ENCODE measurements at places on chromosomes 16 and 17.

- no peak for DNase-seq
Measured at GRCh38 chr17:71677439-71677838, 443.4 kb upstream of the SOX9 start.

DNA sequence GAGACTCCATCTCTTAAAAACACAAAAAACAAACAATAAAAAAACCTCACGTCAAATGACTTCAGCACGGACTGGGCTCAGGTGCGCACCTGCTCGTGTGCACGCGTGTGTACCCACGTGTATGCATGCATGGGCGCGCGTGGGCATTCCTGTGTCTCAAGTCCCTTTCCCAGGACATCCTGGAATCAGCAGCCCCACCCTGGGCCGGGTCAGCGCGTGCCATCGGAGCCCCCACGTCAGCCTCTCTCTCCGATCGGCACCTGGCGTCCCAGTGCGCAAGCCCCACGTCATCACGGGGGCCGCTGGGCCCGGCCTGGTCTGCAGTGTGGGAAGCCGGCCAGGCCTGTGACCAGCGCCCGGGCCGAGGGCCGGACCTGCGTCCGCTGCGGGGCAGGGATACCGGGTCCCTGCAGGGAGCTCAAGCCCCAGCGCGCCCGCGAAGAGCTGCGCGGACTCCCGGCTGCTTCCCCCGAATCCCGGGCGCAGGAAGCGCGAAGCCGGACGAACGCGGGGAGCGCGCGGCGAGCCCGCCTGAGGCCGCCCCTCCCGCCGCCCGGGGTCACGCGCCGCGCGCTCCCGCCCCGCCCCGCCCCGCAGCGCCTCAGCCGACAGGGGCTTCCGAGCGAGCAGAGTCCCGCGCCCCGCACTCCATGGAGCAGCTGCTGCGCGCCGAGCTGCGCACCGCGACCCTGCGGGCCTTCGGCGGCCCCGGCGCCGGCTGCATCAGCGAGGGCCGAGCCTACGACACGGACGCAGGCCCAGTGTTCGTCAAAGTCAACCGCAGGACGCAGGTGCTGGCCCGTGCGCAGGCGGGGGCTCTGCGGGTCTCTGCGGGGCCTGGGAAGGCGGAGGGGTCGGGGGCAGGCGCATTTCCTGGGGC, at the start of gene FN3K:
Gene FN3K, plus strand, starts transcription at position 629 of the 880 bp plus-strand sequence. Its CDS starts 22 bp downstream, at position 651.
- peak; percentile 32 for DNase-seq

- no peak for DNase-seq
Measured at GRCh38 chr16:69867784-69868560, 83.2 kb upstream of the CLEC18A start.

- no peak for DNase-seq
Measured at GRCh38 chr17:74805591-74805991, 29.4 kb upstream of the NAT9 start.

DNA sequence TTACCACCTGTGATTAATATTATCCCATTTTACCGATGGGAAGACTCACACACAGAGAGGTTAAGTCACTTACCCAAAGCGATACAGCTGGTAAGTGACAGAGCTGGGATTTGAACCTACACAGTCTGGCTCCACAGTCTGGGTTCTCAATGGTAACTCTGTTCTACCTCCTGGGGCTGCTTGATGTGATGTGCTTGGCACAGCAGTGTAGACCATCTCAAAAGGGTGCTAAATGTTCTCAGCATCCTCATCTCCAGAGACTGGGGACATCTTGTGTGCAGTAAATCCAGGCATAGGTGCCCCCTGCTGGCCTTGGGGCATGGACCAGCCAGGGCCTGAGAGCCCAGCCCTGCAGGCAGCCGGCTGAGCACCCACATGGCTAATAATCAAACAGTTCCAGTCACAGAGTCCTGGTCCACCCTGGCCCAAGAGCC, 15.4 kb upstream of the KATNB1 start:
- no peak for DNase-seq

GRCh38 chr17:8153031-8153451, 837 bp upstream of the PER1 start:
- DNase-seq = no peak

GRCh38 chr17:69492410-69493071, 78.0 kb downstream of the MAP2K6 start:
- no peak for DNase-seq

DNA sequence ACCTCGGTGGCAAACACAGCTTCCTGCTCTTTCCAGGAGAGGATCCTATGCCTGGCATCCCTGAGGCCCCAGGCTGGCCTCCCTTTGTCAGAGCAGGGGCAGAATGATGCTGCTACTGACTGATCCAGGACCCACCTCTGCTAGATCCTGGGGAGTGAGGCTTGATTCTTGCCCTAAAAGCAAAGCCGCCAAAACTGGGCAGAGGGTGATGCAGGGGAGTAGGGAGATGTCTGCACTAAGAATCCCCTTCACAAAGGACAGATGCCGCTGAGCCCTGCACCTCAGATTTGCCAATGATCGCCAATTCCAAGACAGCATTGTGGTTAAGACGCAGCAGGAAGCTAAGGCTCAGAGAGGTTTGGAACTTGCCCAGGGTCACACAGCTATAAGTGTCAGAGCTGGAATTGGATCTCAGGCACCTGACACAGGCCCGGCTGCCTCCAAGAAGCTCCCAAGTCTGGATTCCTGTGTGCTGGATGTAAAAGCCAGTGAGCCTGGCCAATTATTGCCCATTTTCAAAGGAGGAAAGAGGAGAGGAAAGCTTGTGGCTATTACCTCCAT, 60.7 kb upstream of the TNRC6C start:
- no peak for DNase-seq

- no peak for DNase-seq
Measured at GRCh38 chr16:50644729-50645128, 36.4 kb downstream of the SNX20 start.

DNA sequence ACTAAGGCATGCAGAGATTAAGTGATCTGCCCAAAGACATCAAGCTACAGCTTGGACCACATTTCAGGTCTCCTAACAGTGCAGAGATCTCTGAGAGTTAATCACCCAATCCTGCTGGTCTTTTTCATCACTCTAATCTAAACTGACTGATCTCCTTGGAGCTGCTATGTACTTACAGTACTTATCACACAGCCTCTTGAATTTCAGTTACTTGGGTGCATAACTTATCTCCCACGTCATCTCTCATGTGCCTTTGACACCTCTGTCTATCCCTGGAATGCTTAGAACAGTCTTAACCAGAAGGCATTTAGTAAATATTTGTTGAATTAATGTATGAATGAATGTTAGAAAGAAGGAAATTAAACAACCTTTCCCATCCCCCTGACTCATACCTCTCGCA, 139.0 kb downstream of the SNX11 start:
- no peak for DNase-seq

DNA sequence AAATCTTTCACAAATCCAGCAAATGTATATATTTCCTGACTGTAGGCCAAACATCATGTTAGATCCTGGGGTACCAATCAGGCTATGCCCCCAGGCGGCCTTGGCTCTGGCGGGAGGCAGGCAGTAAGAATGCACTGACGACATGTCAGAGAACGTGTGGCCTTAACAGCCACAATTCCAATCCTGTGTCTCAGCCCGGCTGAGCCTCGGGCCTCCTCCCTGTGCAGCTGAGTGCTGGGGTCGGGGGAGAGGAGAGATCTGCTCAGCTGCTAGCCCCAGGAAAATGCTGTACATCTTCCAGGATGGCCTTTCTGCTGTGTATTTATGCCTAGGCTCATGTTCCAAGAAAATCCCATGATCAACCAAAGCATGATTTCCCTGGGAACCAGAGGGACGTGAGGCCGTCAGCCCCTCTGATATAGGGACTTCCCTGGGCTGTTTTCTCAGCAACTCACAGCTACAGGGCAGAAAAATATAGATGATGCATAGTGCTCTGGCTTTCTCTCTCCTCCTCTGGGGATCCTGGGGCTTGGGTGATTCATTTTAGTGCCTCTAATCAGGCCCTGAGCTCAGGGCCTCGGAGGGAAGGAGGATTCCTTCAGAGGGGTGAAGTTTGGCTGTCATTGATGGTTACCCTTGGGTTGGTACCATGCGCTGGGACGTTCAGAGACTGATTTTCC, 604.0 kb downstream of the HS3ST4 start:
- DNase-seq = no peak

- no peak for DNase-seq
Measured at GRCh38 chr16:51357839-51358238, 206.8 kb upstream of the SALL1 start.

DNA sequence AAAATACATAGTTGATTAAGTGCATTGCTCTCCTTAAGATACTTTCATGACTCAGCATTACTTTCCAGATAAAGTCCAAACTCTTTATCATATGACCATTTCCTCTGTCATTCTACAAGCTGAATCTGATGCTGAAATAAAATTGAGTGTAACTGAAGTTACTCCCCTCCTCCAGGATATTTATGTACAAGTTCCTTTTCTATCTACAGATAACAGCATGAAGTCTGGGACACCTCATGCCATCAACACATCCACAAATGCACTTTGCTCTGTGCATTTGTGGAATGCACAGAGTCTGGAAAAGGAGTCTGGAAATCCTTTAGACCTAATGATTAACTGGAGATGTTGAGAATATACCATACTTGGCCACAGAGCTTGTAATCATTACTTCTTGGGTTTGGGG, 60.5 kb downstream of the ACSM2B start:
- no peak for DNase-seq

DNA sequence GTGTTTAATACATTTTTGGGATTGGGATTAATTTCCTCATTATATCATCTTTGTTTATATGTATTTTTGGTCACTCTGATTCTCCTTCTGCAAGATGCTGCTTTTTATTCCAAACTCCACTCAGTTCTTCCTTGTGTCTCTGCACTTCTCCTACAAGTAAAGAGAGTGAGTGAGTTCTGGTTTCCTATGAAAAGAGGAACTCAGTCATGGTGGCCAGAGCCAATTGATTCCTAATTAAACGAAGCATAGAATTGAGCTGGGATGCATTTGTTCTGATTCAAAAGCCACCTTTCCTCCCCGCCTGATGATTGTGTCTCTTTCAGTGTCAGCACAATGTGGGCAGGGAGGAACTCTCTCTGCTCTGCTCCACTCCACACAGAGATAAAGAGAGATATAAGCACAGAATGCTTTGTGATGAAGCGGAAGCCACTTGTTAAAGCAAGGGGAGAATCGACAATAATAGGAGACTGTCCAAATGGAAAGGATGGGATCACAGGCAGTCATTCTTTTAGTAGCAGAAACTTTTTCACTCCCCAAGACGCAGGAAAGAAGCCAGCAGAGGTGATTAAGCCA, 121.3 kb upstream of the GOT2 start:
- DNase-seq = no peak

DNA sequence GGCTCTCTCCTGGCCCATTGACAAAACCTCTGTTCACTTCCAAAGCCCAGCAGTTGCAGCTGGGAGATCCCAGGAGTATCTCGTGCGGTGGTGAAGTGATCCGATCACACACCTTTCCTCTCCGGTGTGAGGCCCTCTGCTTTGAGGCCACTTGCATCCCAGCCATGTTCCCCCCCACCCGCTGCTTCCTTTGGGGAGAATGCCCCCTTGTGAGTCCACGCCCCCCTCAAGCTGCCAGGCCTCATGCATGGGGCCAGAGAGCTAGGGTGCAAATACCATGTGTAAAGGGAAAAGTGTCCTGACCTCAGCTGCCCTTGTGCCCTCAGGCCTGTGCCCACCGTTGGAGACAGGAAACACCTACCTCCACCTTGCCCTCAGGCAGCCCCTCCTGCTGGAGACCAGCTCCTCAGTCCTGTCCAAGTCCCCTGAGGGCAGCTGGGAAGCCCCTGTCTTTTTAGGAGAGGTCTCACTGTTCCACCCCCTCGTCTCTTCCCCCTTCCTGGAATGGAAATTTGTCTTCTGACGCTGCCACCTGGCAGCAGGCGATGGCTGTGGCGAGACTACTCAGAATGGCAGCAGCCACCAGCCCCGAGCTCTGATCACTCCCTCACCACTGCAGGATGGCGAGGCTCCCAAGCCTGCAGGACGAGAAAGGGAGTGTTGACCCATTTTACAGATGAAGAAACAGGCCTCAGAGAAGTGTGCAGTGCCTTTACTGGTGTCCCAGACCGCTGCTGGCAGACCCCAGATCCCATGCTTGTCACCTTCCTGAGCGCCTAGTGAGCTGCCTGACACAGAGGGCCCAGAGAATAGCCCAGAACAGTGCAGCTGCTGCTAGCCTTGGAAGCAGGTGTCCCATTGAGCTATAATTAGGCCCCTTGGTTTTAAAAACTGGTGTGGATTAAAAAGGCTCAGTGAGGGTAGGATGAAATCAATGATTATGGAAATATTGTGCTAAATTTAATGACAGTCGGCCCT, 120.6 kb upstream of the CACNG5 start:
- DNase-seq = no peak

All from T-helper 9 cell (primary cell).